ENCODE measurements at places on chromosomes 1 and 21. TPM values are rescaled to one million over a fixed set of nuclear protein-coding genes. Genes with fewer than 3 reads are reported as not detected.

DNA sequence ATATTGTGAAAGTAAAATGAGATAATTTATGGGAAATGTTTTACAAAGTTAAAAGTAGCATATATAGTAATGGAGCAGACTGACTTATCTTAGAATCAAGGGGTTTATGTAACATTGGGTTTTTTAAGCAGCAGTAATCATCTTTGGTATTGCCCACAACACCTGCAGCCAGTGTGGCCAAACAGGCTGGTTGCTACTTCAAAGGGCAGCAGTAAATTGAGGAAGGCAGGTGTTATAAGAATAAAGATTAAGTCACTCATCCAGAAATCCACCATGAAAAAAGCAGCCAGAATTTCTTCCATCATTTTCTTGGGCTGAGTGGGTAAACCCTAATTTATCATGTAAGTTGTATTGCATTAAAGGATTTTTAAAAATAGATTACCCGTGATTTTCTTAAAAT lies 16.7 kb downstream of the DYNLT5 start:
- no peak for ATAC-seq

DNA sequence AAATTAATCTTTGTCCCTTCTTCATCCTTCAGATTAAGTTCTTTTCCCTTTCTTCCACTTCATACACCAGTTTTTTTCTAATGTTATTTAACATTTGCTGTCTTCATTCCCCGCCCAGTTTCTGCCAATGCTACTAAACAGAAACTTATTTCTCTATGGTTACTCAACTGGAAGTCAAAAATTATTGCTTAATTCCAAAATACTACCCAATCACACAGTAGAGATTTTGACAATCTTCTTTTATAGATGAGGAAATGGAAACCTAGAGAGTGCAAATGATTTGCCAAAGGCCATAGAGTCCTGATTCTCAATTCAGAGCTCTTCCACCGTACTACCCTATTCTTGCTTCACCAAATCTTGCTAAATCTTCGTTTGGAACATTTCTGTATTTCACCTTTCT lies 58.1 kb upstream of the SH3GLB1 start:
- no peak for ATAC-seq

OR2M7 gene
- total RNA-seq: not detected

DNA sequence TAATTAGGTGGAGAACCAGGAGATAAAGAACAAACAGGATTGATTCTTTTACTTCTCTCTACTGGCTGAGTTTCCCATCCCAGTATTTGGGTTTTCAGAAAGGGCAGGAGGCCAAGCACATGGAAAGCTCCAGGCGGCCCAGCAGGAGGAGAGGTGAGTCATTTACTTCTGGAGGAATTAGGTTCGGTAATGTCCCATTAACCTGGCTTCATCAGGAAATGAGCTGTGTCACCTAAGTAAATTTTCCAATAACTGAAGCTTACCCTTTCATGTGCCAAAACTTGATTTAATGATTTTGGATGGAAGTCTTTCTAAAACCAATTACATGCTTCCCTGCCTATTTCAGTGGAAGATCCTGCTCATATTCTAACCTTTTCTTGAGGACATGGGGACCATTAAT lies 257.6 kb upstream of the USP24 start:
- no peak for ATAC-seq

GRCh38 chr1:35883635-35884101 lies 659 bp downstream of the AGO1 start:
- peak; percentile 5 for ATAC-seq

CYP4B1 gene
- total RNA-seq: 0.56 TPM

LMOD1 gene
- not detected for total RNA-seq

Data from activated T-helper 17 cell treated with anti-CD3 and anti-CD28 coated beads, Interleukin-2, amount 50 U/mL, for 72 hours (primary cell).